ENCODE measurements at places on chromosomes 7 and 10.

DNA sequence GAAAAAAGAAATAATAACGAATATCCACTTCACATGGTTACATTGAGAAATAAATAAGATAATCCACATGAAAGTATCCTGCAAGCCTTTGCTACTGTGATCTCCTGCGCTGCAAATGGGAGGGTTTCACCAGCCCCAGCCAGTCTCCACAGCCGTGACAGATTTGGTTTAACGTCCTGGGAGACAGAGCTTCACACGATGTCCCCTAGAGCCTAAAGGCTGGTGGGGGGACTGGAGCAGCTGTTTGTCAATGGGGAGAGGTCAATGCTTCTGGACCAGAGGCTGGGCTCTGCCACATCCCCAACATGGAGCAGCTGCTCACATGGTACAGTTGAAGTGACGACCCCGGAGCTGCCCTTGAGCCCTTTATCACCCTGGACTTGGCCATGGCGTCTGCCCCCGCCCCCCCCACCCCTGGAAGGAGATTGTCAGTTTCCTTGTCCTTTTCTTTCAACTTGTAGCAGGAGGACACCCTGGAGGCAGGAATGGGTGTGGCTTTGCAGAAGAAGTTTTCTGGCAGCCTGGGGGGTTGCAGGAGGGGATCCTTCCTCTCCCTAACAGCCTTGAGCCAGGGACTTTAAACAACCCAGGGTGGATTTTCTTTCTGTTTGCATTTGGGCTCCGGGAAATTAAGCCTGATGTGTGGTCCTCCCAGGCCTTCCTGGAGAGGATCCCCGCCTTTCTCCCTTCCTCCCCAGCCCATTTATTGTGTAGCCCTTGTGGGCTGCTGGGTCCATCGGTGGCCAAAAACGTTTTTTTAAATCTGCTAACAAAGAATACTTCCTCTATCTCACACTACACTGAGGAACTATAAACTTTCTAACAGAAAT lies 37.0 kb upstream of the MXI1 start:
- no peak for DNase-seq

DNA sequence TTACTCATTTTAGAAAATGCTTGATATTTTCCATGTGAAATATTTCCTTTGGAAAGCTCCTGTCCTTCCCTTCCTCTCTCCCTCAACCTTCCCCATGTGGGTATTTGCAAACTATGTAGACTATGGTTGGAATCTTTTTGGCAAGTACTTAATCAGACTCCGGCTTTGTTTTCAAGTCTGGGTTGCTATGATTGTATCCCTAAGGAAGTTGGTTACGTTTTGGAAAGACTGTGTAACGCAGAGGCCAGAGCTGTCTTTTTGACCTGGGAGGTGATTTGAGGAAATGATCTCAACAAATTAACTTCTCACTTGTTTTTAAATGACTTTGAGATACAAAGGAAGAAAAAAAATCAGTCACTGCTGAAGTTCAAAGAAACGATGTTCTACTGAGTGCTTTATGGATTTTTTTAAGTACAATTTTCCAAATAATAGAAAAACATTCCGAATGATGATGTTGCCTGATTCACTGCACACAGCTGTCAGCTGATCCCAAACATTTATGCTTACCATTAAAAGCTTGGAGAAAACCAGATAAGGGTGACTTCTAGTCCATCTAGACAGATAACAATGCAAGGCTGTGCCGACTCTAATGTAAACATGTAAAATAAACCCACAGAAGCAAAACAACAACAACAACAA lies 145.5 kb upstream of the CELF2 start:
- DNase-seq = no peak

- no peak for DNase-seq
Measured at GRCh38 chr7:42186151-42186550, 50.9 kb downstream of the GLI3 start.

GRCh38 chr10:113216102-113216501 lies 266.1 kb downstream of the TCF7L2 start:
- no peak for DNase-seq

DNA sequence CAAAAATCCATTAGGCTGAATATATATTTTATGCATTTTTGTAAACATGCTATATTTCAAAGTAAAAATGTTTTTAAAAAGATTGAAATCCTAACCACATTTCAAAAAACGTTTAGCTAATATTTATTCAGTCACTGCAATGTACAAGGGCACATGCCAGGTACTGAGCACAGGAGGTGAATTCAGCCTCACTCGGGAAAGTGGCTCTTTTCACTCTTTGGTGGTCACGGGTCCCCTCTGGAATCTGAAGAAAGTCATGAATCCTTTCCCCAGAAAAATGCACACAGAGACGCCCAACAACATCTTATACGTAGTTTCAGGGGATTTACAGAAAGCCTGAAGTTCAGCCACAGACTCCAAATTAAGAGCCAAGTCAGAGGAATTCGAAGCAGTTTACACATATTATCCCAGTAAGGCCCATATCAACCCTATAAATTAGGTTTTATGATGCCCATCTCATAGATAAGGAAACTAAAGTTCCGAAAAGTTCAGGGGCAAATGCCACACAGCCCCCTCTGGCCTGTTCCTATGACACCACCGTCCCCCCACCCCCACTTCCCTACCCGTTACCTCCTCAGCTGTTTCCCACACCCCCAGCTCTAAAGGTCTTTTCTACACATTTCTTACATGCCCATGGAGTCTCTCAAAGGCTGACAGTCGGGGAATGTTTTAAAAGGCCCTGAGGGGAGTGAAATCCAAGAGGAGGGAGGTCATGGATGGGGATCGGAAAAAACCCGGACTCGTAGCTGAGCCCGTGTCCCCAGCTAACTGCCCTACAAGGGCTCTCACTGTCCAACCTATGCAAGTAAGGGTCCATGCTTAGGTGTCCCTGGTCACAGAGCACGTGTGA lies 9.6 kb upstream of the SVOPL start:
- no peak for DNase-seq

DNA sequence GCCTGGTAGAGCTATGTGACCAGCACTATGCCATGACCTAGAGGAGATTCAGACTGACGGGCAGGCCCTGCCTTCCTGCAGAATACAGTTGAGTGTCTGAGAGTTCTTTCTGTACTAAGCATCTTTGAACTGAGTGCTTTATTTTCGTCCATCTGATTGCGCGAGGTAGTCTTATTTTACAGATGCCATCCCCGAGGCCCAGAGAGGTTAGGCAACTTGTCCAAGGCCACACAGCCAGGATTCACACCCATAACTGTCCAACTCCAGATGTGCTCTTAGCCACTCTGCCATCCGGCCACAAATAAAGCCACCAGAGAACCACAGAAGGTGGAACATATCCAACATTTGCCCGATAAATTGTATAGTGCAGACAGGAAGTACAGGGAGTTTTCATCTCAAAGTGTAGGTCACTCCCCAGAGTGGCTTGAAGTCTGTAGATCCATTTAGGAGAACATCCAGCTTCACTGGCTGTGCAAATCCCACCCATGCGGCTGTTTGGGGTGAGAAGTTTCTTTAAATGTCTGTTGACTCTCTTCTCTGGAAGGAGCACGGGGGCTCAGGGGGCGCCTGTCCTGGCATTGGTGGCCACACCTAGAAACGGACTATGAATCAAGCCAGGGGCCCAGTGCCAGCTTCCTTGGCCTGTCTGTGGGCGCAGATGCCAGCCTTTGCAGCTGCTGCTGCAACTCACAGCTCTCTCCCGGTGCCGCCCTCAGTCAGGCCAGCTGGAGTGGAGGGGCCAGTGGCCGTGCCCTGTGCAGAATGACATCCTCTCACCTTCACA lies 11.1 kb downstream of the CHST3 start:
- no peak for DNase-seq

DNA sequence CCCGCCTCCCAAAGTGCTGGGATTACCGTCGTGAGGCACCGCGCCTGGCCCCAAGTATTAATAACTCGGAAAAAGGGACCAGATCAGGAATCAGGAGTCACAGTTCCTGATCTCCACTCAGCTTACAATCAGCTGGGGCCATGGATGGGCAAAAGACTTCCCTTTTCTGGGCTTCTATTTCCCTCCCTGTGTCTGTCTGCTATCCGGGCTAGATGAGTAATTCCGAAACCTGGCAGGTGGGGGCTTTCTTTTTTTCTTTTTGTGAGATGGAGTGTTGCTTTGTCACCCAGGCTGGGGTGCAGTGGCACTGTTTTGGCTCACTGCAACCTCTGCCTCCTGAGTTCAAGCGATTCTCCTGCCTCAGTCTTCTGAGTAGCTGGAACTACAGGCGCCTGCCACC lies 11.6 kb downstream of the RPS24 start:
- DNase-seq = no peak

GRCh38 chr10:76576276-76576962 lies 1061.2 kb downstream of the KCNMA1 start:
- no peak for DNase-seq

DNA sequence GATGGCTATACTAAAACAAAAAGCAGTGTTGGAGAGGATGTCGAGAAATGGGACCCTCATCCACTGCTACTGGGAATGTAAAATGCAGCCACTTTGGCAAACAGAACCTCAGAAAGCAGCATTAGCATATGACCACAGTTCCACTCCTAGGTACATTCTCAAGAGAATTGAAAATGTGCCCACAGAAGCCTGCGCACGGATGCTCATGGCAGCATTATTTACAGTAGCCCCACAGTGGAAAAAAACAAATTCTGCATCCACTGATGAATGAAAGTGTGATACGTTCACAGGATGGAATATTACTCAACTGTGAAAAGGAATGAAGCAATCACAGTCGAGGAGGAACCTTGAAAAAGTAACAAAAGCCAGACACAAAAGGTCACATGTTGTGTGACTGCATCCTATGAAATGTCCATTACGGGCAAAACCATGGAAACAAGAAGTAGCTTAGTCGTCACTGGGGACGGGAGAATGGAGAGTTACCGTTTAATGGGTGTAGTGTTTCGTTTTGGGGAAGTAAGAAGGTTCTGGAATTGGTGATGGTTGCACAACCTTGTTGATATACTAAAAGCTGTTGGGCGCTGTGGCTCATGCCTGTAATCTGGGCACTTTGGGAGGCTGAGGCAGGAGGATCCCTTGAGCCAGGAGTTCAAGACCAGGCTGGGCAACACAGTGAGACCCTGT lies 2.5 kb upstream of the UPK3B start:
- peak; percentile 21 for DNase-seq

DNA sequence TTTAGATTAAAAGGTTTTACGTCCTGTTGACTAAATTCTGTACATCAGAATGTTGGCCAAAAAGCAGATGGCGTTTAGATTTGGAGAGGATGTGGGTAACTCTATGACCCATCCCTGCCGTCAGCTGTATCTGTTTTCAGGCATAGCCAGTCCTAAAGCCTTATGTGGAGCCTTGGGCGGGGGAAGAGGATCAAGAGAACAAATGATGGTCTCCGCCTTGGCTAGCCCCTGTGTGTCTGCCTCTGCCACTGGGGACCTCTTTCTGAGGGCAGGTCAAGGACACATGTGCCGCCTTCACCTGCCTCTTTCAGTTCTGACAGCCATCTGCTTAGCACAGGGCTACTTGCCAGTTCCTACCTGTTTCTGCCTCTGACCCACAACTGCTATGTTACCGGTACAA lies 24.1 kb downstream of the PDSS1 start:
- DNase-seq = peak; percentile 68

DNA sequence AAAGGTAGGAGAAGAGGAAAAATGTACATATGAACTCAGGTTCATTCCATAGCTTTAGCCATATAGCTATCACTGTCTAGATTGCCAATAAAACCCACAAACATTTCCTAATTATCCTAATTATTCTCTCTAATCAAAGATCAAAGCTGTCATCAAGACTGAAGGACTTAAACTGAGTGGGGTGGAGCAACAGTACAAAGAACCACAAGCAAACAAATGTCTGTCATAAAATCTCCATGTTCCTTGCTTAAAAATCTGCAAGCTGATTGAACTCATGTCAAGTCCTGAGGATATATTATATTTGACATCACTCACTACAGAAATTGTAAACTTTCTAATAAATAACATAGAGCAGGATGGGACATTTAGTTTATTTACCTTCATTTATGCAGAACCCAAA lies 315.9 kb downstream of the SNX13 start:
- DNase-seq = no peak

GRCh38 chr7:90580051-90580450 lies 16.1 kb upstream of the CDK14 start:
- no peak for DNase-seq

DNA sequence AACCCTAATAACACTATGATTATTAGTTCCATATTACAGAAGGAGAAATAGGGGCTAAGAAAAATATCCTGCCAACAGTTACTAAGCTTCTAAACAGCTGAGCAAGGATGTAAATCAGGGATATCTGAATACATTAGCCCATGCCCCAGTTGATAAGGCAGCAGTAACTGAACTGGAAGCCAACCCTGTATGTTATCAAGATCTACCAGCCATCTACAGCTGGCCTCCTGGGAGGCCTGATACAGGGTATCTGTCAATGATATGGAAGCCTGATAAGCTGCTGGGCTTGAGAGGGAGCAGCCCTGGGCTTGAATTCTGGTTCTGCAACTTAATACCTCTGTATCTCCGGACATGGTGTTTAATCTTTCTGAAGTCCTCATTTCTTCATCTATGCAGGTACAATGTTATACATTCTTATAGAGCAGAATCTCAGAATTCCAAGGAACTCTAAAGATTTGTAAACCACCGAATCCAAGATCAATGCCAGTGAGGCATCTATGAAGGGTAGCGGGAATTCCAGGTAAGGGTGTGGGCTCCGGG lies 37.9 kb upstream of the AFAP1L2 start:
- DNase-seq = no peak

- DNase-seq = no peak
Measured at GRCh38 chr10:88433565-88434186, 149.4 kb downstream of the RNLS start.

DNA sequence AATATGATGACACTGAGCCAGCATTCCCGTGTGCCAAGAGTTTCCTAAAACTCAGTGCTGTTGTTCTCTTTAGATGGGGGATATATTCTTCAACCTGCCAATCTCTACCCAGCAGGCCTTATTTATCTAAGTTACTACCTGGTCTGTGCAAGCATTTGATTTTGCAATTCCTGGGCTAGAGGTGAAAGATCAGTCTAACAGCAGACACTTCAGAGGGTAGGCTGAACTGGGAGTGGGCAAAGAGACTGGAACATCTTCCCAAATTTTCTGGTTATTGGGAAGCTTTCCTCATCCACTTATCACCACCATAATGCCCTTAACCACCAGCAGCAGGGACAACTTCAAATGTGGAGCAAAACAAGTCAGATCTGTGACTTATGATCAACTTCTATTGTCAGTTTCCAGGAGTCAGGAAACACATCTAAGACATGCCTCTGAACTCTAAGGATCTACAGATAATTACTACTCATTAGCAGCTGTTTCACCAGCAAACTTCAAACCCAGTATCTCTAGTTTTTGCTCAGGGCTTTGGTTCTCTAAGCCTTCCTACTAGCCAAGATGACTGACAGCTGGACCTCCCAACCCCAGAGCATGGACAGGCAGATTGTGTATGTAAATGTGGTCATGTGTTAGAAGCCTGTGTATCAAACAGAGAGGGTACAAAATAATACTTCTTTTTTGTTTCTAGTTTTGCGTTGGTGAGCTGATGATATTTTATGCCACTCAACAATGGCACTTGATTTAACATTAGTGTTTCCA lies 1.0 kb downstream of the ASAH2 start:
- no peak for DNase-seq

DNA sequence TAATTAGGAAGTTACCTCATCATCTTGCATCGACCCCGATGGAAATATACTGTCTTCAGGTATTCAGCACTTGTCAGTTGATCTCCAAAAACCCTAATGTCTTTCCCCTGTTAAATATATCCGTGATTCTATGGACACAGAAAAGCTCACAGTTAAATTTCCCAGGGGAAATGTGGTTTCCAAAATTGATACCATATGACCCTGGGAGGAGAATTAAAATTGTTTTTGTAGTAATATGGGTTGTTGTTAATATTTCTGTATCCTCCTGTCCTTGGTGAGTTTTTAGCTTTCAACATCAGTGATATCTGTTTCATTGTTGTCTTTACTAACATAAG lies 132.1 kb downstream of the CELF2 start:
- no peak for DNase-seq

- DNase-seq = no peak
Measured at GRCh38 chr7:21704359-21704758, 161.5 kb downstream of the DNAH11 start.

All from activated CD8-positive, alpha-beta memory T cell treated with anti-CD3 and anti-CD28 coated beads for 24 hours (primary cell).